ENCODE measurements at places on chromosomes 13 and 19. TPM values are rescaled to one million over a fixed set of nuclear protein-coding genes. Genes with fewer than 3 reads are reported as not detected.

- DNase-seq, result no peak
Measured at GRCh38 chr19:53981376-53981951, 10.0 kb upstream of the CACNG6 start.

GRCh38 chr19:17743874-17744580 is 7.2 kb upstream of the FCHO1 start:
- peak; percentile 29 for DNase-seq

The OR7A17 gene
- not detected for polyA plus RNA-seq

The NCR1 gene
- polyA plus RNA-seq, result not detected

DNA sequence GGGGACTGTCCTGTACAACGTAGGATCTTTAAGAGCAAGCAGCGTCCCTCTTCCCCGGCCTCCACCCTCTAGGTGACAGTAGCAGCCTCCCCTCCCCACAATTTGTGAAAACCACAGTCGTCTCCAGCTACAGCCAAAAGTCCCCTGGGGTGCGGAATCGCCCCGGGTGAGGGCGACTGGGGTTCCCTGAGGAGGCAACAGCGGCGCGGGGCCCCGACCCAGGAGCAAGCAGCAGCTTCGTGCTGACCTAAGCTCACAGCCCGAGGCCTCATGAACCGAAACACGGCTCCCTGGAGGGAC is 322 bp downstream of the ZNF558 start:
- DNase-seq, result peak; percentile 11

The MYO16 gene
- 0.03 TPM for polyA plus RNA-seq

DNA sequence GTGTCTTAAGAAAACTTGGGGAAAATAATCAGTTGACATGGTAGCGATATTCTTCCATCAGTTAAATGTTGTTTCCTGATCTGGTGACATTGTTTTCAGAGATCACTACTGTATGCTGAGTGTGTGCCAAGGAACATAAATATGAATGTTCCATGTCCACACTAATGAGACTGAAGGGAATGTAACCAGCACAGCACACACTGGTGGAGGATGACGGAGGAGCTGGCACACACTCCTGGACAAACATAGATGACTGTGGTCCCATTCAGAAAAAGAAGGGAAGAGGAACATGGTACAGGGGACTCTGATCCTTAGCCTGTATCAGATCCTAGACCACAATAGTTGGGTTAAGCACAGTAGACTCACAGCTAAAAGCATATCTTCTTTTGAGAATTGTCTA is 574.8 kb downstream of the MYO16 start:
- DNase-seq, result no peak

The DIRAS1 gene
- 0.03 TPM for polyA plus RNA-seq

DNA sequence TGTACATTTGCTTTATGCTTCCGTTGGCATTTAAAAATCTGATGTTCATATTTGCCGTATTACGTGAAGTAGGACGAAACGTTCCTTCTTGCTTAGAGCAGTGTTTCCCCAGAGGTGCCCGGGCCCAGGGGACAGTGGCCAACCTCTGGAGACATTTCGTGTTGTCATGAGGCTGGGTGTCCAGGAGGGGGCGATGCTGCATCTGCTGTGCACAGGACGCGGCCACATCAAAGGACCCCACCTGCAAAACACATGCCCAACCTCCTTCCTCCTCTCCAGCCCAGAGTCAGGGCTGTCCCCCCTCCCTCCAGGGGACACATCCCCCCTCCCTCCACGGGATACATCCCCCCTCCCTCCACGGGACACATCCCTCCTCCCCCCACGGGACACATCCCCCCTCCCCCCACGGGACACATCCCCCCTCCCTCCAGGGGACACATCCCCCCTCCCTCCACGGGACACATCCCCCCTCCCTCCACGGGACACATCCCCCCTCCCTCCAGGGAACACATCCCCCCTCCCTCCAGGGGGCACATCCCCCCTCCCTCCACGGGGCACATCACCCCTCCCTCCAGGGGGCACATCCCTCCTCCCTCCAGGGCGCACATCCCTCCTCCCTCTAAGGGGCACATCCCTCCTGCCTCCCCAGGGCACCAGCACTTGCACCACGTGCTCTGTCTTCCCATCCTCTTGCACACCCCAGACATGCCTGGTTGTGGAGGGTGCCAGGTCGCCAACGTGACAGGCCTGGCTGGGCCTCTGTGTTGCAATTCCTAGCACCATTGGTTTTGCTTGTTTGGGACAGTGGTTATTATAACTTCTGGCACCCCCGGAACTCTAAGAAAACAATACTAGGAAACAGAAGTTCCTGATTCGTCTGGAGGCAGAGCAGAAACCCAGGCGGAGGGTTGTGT is 46.7 kb downstream of the GAS6 start:
- peak; percentile 63 for DNase-seq

GRCh38 chr13:80101040-80101439 is 239.9 kb downstream of the SPRY2 start:
- no peak for DNase-seq

DNA sequence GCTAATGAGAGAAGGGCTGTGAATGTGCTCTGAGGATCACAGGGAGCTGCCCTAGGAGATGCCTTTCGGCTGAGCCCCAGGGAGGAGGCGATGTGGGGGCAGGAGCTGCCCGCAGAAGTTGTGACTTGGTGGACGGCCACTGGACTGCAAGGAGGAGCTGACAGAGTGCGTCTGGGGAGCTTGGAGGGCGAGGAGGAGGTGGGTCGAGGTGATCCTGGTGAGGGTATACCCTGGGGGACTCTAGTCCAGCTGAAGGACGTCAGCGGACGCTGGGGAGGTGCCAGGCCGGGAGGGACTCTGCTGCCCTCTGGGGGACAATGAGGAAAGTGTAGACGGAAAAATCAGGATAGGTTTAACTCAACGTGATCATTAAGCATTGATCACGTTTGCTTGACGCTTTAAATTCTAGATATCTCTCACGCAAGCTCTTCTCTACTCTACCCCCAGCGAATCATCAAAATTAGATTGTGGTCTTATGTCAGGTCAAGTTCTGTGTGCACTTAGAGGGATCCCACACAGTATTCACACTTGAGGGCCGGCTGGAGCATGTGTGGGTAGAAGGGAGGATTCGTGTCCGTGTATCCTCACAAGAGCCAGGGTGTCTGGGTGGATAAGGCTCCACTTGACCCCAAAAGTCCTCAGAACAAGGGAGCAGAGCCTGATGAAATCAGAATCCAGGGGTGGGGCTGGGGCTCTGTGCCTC is 3.3 kb upstream of the CEACAM7 start:
- DNase-seq, result no peak

The ATCAY gene
- not detected for polyA plus RNA-seq

The PROZ gene
- not detected for polyA plus RNA-seq

DNA sequence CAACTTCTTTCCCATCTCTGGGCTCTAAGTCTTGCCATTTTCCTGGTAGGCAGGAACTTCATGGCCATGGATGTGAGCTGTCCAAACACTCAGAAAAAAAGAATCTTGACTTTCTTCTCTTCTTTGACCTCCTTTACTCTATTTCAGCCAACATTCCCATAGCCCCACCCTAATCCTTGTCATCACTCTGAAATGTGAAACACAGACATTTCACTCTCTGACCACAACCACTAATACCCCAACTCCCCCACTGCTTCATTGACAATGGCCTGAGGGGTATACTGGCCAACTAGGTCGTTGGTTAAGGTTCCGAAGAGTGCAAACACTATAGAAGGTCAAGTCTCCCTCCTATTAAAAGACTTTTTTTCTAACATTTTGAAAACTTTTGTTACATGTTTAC is 4.7 kb upstream of the CYP2A13 start:
- DNase-seq, result no peak

DNA sequence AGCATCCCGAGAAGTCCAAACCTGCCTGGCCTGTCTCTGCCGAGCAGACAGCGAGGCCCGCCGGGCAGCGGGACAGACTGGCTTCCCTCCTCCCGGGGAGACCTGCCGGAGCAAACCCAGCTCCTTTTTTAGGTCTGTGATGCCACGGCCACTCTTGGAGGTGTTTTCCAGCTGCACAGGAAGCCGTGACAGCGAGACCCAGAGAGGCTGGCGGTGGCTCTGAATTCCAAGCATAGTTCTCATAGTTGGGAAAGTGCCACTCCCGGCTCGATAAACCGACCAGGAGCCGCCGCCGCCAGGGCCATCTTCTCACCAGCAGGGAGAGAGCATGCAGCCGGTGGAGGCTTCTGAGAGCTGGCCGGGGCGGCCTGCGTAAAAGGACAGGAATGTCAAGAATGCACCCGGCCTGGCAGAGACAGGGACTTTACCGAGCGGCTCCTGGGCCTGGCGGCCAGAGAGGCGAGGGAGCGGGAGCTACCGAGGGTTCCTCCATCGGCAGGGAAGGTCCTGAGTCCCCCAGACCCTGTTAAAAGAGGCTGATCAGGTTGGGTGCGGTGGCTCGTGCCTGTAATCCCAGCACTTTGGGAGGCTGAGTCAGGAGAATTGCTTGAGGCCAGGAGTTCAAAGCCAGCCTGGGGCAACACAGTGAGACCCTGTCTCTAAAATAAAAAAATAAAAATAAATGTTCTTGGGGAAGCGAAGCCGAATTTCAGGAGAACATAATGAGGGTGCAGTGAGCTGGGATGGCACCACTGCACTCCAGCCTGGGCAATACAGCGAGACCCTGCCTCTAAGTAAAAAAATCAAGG is 64.9 kb downstream of the GADD45B start:
- DNase-seq, result peak; percentile 93

The C1QTNF9B gene
- polyA plus RNA-seq, result not detected

DNA sequence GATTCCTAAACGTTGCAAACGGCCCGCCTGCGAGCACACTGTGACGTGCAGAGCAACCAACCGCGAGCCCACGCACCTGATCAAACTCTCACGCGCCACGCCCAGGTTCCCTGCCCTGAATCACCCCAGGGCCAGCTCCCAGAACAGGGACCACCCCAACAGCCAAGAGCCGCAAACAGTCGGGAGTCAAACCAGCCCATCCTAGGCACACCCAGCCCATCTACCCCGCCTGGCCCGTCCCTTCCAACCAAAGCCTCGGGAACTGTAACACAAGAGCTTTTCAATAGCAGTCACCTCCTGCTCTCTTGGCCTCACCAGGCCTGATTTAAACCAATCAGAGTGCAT is 8.9 kb downstream of the PIP5K1C start:
- no peak for DNase-seq

- no peak for DNase-seq
Measured at GRCh38 chr13:67829641-67830040, 599.5 kb upstream of the PCDH9 start.

- DNase-seq, result peak; percentile 58
Measured at GRCh38 chr13:79457948-79458347, 23.0 kb upstream of the NDFIP2 start.

The IRGC gene
- polyA plus RNA-seq, result not detected

- DNase-seq, result no peak
Measured at GRCh38 chr19:11092181-11092538, 2.9 kb downstream of the LDLR start.

DNA sequence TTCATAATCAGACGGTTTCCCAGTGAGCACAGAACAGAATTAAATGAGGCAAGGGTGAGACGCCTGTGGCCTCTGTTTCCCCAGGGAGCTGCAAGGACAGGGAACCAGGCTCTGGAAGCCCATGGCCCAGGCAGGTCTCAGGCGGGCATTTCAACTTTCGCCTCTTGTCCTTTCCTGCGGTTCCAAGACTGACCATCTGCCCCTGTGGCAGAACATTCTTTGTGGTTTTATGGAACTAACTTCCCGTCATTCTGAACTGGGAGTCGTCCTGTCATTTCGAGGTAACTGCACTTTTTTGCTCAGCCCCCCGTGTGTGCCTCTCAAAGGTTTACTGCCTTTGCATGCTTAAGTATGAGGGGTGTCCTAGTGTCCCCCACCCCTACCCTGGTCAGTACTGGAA is 70.9 kb downstream of the KL start:
- DNase-seq, result no peak

GRCh38 chr19:54517483-54517882 is 14.9 kb downstream of the LAIR2 start:
- peak; percentile 11 for DNase-seq

The KLK15 gene
- polyA plus RNA-seq, result not detected

- no peak for DNase-seq
Measured at GRCh38 chr19:16208847-16209665, 11.3 kb downstream of the AP1M1 start.

The ZIC2 gene
- not detected for polyA plus RNA-seq

- DNase-seq, result no peak
Measured at GRCh38 chr19:32543115-32543900, 37.7 kb upstream of the PDCD5 start.

The CLEC17A gene
- polyA plus RNA-seq, result not detected

DNA sequence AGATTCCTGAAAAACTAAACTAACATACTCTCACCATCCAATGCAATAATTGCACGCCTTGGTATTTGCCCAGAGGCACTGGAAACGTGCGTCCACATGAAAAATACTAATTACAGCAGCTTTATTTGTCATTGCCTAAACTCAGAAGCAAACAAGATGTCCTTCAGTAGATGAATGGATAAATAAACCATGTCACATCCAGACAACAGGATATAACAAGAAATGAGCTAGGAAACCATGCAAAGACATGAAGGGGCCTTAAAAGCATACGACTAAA is 25.0 kb downstream of the ELL start:
- peak; percentile 55 for DNase-seq

DNA sequence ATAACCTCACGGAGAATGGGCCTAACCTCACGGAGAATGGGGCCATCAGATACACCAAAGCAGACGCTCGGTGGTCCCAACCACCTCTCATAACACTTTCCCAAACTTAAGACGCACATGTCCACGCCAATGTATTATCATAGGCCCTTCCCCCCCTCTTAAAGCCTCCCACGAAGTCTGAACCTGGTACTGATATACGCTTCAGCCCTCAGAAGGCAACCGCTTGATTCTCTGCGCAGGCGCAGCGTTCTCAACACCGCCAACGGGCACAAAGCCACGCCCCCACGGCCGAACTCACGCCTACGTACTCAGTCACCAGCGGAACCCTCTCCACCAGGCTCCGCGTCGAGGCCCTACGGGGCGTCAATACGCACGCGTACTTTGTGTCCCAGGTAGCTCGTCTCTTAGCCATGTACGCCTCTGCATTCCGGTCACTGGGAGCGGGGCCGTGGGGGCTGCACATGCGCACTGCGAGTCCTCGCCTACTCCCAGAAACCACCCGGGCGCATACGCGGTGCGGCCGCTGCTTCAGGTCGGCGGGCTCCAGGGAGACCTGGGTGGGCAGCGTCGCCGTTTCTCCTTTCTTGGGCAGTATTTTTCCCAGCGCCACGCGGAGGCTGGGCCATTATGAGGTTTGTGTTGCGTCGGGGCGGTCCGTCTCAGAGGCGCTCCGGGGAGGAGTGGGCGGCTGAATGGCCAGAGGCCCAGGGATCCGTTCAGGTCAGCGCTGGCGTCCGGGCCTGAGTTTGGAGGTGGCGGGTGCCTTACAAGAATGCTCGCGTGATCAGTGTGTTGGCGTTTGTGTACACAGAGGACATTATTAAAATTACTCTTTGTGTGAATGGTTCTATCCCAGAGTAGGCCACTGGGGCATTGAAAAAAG is 25.3 kb downstream of the ZNF582 start:
- DNase-seq, result peak; percentile 86

DNA sequence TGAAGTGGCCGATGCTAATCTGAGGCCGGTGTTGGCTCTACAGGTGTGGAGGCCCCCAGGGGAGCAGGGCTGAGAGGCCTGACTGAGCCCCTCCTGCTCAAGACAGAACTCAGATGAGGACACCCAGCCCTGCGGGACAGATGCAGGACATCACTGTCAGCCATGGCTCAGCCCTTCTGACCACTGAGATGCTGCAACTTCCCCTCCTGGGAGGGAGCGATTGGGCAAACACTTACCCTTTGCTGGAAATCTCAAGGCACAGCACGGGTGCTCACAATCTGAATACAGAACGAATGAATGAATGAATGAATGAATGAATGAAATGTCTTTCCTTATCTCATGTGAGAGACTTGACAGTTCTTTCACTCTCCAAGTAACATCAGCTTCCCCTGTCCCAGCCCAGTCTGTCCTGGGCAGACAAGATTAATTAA is 3.5 kb upstream of the SIGLEC7 start:
- no peak for DNase-seq
